ENCODE measurements at places on chromosomes 1 and 21.

DNA sequence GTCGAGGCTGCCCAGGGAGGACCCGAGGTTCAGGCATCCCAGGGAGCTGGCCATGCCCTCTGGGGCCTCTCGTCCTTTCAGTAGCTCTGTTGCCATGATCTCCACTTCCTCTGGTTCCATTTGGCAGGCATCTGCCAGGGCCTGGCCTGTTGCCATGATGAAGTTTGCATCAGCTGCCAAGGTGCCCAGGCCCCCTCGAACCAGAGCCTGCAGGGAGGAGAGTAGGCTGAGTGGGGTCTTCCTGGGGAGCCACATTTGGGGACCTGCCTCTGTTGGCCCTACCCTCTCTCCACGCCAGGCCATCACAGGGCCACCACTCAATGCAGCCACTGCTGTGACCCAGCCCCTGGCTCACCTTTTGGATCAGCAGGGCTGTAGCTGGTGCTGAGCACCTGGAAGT, 16.4 kb upstream of the KIF21B start:
- no peak for DNase-seq

GRCh38 chr1:194104247-194104844, 917.9 kb upstream of the B3GALT2 start:
- DNase-seq: no peak

DNA sequence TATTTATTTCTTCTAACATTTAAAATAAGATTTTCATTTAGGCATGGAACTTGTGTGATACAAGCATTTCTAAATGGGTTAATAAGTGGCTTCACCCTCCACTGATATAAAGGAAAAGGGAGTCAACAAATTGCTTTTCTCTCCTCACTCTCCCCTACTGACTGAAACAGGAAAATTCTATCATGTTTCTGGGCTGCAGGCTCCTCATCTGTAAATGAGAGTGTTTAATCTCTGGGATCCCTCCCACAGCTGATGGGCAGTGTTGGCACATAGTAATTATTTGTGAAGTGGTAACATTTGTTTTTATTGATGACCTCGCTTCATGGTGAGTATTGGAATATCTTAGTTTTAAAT, 69.8 kb upstream of the WARS2 start:
- no peak for DNase-seq

DNA sequence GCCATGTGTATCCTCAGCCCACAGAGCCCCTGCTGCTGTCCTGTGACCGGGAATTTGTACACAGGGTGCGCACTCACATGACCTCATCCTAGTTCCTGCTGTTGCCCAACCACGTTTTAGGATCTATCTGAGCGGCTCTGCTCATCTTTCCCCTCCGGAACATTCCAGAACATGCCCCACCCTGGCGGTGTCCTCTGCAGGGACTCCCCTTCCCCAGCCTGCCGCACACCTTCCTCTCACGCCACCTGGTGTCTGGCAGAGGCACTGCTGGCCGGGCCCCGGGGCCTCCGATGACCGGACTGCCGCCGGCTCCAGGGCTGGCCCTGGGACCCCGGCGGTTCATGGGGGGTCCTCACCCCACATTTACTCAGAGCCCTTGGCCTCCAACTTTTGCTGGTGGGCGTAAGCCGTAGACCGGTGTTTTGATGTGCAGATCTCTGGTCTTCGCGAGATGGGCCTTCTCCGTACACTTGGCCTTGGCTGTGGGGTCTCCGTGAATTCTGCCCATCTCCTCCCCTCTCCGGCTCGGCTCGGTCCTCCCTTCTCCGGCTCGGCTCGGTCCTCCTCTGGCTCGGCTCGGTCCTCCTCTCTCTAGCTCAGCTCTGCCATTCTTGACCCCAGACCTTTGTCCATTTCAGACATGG, 29.5 kb downstream of the ARHGEF16 start:
- no peak for DNase-seq

DNA sequence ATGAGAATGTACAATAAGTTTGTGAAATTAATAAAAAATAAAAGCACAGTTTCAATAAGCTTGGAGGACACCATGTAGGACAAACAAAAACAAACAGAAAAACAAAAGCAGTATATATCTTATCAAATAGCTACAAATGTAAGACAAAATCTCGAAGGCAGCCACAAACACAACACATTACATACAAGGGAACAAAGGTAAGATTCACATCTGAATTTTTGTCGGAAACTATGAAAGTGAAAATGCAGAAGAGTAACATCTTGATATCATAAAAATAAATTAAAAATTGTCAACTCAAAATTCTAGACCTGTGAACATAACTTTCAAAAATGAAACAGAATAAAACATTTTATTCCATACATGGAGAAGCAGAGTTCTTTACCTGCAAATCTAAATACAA, 1049.5 kb upstream of the ADGRL2 start:
- DNase-seq: no peak

GRCh38 chr1:233497679-233498078, 116.2 kb upstream of the KCNK1 start:
- no peak for DNase-seq

GRCh38 chr1:19432943-19433718, 52.2 kb downstream of the CAPZB start:
- no peak for DNase-seq

DNA sequence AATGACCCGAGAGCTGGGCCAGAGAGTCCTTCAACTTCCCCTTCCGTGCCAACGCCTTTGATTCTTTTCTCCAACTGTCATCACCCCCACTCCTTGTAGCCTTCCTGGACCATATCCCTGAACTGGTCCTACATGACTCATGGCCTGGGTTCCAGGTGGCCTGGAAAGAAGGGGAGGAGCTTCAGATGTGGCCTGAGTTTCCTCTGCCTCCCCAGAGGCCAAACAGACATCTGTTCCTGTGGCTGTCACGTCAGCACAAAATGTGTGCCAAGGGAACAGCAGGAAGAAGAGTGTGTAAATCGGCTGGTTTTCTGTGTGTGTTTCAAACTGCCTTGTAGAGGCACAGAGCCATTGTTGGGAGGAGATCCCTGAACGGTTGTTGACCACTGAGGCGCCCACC, 24.9 kb upstream of the KIRREL1 start:
- DNase-seq: peak; percentile 76

DNA sequence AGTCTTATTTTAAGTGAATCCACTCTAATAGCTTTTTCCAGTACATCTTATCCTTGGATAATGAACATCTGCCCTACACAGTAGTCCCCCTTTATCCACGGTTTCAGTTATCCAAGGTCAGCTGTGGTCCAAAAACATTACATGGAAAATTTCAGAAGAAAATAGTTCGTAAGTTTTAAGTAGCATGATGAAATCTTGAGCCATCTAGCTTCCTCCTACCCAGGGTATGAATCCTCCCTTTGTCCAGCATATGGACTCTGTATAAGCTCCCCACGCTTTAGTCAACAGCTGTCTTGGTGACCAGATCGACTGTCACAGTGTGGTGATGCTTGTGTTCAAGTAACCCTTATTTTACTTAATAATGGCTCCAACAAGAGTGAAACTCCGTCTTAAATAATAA, 2.6 kb downstream of the GLRX2 start:
- DNase-seq: no peak

DNA sequence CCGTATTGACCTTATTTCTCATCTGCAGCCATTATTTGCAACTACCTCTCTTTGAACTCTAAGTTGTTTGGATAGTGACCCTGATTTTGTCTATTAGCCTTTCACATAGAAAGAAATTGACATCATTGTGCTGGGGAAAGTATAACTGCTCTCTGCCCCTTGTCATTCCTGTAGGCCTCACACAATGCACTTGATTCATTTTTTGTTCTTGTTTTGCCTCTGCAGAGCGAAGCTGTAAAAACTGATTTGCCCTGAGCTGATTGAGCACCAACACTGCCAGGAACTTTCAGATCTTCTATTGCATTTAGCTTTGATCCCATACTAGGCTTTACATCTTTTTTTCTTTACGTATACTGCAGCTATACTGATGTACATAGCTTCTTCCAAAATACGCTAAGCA, 167.2 kb upstream of the PTBP2 start:
- no peak for DNase-seq

- DNase-seq: no peak
These were observed 12.3 kb downstream of the ATP2B4 start for GRCh38 chr1:203638950-203639349.

- no peak for DNase-seq
These were observed 153.3 kb downstream of the ZP4 start for GRCh38 chr1:237737448-237737847.

GRCh38 chr1:246608616-246609376, 42.5 kb downstream of the CNST start:
- DNase-seq: peak; percentile 76

DNA sequence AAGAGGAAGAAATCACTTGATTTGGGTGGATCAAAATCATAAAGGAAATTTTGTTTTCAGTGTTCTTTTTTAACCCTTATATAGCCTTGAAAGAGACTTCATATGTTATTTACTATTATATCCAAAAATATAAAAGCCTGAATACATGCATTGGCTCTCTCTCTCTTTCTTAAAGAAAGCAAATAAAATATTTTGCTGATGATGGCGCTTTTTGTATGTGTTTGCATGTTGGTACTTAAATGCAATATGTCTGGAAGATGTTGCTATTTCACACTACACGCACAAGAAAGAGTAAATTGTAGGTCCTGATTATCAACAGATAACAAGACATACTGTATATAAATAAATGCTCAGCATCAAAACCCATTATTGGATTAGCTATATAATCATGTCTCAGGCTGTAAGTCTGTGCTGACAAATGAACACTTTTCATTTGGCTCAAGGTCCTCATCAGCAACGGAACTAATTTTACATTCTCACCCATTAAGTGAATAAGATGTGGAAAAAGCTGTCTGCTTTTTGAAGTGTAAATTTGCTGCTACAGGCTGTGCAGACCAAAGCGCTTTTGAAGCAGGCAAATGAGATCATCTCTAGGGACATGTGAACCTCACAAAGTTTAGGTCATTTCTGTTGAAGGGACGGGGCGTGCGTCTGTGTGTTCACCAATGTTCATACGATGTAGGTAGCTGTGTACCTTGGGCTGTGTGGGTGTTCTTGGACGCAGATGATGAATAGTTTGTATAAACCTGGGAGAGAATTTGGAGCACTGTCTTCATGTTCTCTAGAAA, 122.4 kb upstream of the LMO4 start:
- DNase-seq: no peak

- no peak for DNase-seq
These were observed 1.2 kb upstream of the VWA1 start for GRCh38 chr1:1434131-1434823.

DNA sequence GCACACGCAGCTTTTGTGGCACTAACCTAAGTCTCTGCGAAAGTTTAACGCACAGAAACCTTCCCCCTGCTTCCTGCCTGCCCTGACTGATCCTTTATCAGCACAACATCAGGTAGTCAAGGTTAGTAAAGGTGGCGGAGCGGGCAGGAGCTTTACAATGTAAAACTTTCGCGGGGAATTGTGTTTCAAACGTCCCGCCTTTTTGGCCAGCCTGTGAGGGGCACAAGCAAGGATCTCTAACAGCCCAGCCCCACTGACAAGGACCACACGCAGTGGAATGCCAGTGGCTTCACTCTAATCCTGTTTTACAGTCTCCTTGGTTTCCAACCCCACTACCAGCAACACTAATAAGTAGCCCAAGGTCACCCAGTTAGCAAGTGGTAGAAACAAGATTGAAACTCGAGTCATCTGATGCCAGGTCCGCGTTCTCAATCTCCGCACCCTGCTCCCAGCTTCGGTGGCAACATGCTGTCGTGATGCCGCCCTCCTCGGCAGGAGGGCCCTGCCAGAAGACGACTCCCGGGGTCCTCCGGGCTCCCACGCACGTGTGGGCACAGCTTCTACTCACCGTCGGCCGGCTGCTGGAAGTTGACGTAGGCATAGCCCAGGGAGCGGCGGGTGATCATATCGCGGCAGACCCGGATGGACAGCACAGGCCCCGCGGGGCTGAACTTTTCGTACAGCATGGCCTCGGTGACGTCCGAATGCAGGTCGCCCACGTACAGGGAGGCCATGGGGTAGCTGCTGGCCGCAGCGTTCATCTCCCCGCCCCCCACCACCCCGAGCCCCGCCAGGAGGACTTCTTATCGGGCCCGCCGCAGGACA, 1.2 kb downstream of the PABPC4 start:
- no peak for DNase-seq

- no peak for DNase-seq
These were observed 681 bp upstream of the UBXN10 start for GRCh38 chr1:20184997-20185833.

DNA sequence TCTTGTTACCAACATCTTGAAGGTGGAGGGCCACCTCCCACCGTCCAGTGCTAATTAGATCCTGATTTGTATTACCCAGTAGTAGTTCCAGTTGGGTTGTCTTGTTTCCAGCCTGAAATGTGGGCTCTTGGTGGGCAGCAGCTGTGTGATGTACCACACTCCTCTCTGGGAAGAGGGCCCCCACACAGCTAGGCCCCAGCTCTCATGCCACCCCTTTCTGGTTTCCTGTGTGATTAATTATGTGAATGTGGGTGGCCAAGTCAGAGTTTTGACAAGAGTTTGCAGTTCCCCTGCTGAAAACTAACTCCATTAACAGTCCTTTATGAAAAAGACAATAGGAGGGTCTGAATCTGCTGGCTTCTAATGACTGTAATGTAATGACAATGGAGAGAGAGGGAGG, 3.8 kb downstream of the HMGB4 start:
- DNase-seq: no peak

GRCh38 chr1:18970762-18971161, 14.3 kb upstream of the IFFO2 start:
- DNase-seq: no peak

DNA sequence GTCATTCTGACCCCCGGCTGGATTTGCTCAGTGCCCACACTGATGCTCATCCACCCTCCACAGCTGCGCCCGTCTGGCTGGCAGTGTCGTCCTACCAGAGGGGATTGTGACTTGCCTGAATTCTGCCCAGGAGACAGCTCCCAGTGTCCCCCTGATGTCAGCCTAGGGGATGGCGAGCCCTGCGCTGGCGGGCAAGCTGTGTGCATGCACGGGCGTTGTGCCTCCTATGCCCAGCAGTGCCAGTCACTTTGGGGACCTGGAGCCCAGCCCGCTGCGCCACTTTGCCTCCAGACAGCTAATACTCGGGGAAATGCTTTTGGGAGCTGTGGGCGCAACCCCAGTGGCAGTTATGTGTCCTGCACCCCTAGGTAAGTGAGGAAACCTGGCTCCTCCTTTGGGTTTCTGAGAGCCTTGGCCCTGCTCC, 5.7 kb upstream of the EFNA4 start:
- DNase-seq: no peak

DNA sequence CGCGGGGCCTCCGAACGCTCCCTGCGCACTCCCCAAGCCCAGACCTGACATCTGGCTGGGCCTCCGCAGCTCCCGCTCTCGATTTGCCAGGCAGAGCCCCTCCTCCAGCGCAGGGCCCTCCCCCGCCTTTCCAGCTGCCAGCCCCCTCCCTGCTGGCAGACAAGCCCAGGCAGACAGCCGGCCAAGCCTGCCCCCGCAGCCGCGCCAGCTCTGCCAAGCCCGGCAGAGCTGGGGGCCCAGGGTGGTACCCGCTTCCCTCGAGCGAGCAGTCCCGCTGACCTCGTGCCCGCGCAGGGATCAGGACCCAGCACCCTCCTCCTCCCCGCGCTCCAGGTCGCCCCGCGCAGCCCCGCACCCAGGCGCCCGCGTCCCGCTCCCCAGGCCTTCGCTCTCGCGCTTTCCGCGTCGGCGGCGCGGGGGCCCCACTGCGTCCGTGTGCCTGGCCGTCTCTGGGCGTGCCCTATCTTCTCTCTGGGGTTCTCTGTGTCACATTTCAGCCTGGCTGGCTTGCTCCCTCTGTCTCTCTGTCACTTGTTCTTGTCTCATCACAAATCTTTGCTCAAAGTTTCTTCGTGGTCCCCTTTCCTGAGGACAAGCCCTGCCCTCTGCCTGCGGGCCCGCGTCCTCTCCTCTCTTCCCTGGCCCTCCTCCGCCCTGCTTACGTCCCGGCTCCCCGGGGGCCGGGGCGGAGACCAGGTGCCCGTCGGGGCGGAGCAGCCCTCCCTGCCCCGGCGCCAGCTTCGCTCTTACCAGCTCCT, 580 bp downstream of the INKA2 start:
- DNase-seq: no peak
